ENCODE measurements at places on chromosomes 1 and 21. TPM values are rescaled to one million over a fixed set of nuclear protein-coding genes. Genes with fewer than 3 reads are reported as not detected.

Gene HSD3B1
- not detected for total RNA-seq

Gene BRDT
- total RNA-seq: not detected

DNA sequence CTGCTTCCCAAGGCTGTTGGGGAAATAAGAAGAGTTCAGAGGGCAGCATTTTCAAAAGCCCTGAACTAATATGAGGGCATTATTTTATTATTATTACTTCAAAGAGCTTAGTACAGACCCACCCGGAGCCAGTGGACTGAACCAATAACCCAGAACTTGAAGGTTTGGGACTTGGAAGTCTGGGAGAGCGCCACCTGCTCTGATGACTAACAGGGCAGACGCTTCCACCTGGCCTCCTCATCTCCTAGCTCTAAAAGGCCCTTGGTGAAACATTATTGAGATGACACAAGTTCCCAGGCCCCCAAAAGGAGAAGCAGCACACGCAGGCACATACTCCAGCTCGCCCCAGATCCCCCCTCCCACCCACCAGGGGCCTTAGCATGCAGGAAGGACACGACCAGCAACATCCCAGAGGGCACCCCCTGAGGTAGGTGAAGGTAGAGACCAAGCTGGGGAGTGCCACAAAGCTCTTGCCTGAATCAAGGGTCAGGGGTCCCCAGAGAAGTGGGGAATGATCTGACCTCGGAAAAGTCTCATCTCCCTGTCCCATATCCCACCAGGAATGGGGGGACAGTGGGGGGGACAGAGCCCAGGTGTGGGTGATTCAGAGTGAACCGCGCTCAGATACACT lies 1.3 kb downstream of the DLGAP3 start:
- no peak for DNase-seq

DNA sequence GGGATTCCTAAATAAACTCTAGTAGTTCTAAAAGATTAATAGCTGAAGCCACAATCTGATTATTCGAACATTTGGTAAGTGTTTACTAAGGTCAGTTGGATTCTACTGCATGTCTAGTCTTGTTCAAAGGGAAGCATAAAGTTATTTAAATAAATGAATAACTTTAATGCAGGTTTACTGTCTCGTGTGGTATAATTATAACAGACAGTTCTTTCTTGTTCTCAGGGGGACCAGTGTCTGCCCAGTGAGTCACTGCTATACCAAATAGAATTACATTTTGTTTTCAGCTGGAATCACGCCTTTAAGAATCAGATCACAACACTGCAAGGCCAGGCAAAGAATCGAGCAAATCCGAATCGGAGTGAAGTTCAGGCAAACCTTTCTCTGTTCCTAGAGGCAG lies 45.1 kb downstream of the SMG7 start:
- no peak for DNase-seq

Gene HENMT1
- 0.84 TPM for total RNA-seq

All from OCI-LY7 (cell line).